Effector CD8-positive, alpha-beta T cell (primary cell): ENCODE measurements at places on chromosomes 3 and 15.

GRCh38 chr3:175413926-175414325, 554.8 kb downstream of the NAALADL2 start:
- DNase-seq, result no peak

- no peak for DNase-seq
Observed at GRCh38 chr3:188435266-188435665, 281.3 kb downstream of the LPP start.

DNA sequence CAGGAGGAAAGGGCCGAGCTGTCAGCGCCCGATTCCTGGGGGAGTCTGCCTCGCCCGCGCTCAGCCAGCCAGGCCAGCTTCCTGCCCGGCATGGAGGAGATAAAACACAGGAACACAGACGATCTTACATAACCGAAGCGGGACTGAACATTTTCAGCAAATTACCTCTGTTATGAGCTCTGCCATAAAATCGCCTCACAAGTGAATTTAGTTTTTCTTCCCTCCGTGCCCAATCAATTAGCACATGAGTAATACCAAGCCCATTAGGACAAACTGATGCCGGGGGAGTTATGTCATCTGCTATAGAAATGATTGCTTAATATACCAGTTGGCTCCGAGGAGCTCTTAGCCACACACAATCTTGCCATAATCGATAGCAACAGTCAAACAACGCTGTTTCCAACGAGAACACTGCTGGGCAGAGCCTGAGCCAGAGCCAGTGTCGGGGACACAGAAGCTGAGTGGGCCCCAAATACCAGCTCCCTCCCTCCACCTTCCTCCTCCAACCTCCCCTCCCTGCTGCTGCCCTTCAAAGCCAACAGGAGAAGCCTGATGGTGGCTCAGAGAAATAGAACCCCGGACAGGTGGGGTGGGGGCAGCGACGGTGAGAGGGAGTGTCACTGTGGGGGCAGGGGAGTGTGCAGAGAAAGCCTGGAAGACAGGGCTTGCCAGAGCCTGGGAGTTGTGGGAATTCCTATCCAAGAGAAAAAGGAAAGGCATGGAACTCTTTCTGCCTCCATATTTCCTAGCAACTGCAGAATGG, 279.4 kb upstream of the TLE3 start:
- DNase-seq, result no peak

GRCh38 chr3:78086150-78086549, 1046.3 kb downstream of the ROBO2 start:
- DNase-seq, result no peak

GRCh38 chr3:70861855-70862254, 549.4 kb upstream of the MDFIC2 start:
- no peak for DNase-seq

DNA sequence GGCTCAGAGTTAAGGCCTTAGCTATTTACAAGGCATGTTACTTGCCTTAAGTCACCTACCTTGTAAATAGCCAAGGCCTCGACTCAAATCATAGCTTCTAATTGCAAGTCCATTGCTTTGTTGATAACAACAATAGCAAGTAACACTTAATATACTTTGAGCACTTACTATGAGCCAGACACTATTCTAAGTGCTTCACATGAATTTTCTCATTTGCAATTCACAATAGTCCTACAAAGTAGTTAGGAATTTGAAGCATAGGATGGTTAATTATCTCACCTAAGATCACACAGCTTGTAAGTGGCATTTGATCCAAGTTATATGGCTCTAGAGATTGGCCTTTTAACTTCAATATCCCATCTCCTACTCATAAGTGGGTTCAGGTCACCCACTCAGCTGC, 28.4 kb downstream of the SLC9A9 start:
- no peak for DNase-seq

- no peak for DNase-seq
Observed at GRCh38 chr3:190375671-190376070, 12.3 kb upstream of the CLDN16 start.

DNA sequence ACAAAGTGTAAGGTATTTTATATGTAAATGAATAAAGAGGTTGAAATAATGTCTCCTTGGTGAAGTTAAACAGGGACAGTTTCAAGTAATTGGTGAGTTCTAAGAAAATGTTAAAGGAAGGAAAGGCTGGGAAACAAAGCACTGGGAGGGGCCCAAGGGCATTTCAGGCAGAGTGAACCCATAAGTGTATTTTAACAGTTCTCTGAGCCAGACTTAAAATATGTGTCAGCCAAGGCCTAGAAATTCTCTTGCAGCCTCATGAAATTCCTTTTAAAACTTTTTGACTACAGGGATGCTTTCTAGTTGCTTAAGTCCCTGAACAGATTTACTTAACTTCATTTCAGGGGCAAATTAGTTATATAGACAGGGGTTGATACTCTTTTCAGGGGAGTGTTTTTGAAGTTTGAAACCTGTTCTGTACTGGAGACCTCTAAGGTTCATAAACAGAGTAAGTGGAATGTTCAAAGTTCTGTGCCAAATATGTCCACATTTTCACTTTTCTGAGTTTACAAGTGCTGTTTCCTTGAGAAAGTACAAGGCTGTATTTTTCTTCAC, 77.6 kb downstream of the GALK2 start:
- DNase-seq, result no peak

DNA sequence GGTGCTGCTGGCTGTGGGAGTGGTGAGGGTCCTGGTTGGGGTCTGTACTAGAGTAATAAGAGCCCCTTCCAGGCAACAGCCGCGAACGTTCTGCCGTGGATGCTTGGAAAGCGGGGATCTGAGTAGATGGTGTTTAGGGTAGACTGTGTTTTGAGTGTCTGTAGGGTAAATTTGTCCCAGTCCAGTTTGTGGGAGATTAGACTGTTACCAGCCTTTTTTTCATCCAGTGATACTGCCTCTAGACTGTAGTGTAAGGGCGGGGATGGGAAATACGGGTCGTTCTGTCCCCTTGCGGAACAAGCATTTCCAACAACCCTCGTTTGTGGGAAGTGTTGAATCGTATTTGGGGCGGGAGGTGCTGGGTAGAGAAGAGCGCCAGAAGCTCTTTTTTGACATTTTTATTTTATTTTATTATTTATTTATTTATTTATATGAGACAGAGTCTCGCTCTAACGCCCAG, 424 bp downstream of the HAUS2 start:
- no peak for DNase-seq

DNA sequence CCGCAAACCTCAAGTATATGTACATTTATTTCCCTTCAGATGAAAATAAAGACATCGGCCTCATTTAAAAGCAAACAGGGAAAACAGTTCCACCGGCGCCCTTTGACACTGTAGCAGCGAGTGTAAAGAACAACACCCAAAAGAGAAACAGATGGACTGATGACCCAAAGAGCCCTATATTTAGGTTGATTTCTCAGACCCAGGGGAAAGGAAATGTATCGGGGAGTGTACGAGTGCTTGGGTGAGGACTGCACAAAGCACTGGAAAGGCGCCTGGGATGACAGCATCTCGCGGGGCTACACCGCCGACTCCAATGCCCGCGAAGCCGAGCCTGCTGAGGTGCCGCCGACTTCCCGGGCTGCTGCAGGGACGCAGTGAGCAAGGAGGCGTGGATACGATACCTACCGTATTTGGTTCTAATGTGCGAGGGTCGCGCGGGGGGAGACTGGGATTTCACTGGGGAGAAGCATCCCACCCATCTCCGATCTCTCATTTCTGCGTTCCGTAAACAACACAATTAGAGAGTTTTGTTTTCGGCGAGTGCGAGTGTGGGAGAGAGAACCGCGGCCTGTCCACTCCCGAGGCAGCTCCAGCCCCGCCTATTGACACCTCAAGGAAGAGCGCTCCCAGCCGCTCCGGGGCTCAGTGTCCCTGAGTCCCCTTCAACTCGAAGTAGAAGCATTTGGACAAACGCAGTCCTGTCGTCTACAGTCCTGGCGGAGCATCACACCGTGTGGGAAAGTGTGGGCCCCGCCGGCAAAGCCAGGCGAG, 2.0 kb downstream of the MECOM start:
- DNase-seq, result no peak
